ENCODE measurements at places on chromosomes 12 and 14. TPM values are rescaled to one million over a fixed set of nuclear protein-coding genes. Genes with fewer than 3 reads are reported as not detected.

DNA sequence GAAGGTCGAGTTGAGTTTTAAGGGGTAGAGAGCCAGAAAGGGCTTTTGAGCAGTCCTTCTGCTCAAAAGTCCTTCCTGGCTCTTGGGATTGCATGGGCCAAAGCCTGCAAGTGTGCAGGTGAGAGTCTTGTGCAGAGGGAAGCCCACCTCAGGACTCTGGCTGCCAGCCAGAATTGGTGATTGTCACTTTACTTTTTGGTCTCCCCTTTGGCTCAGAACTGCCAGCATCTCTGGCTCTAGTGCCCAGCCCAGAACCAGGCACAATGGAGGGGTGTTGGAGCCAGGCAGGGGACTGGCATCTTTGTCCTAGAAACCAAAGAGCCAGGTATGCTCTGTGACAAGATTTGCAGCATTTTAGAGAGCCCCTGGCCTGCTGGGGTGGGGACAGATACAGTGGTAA is 23.5 kb downstream of the FAM222A start:
- DNase-seq: no peak

DNA sequence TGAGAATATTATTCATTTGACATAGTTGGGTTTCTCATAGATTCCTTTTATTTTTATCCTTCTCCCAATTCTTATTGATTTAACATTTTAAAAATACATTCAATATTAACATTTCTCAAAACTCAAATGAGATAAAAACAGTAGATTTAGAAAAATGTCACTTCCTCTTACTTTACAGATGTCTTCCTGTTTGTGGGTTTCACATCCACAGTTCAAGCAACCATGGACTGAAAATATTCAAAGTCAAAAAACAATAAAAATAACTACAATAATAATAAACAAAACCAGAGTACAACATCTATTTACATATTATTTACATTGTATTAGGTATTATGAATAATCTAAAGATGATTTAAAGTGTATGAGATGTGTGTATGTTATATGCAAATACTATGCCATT is 111.3 kb upstream of the SLC16A7 start:
- DNase-seq: no peak

GRCh38 chr12:56695327-56696101 is 7.4 kb upstream of the PTGES3 start:
- no peak for DNase-seq

- peak; percentile 62 for DNase-seq
Measured at GRCh38 chr12:118307069-118307954, 65.4 kb downstream of the TAOK3 start.

GRCh38 chr14:94059998-94060397 is 21.0 kb downstream of the DDX24 start:
- DNase-seq: no peak

GRCh38 chr12:38515912-38516311 is 199.3 kb downstream of the ALG10B start:
- no peak for DNase-seq

PTPRQ gene
- total RNA-seq: 0.64 TPM

FGF6 gene
- total RNA-seq: not detected

TEX52 gene
- total RNA-seq: not detected
